ENCODE measurements at places on chromosomes 7 and 10.

- DNase-seq: no peak
These were observed 294.3 kb upstream of the KIAA1217 start for GRCh38 chr10:23914641-23915040.

DNA sequence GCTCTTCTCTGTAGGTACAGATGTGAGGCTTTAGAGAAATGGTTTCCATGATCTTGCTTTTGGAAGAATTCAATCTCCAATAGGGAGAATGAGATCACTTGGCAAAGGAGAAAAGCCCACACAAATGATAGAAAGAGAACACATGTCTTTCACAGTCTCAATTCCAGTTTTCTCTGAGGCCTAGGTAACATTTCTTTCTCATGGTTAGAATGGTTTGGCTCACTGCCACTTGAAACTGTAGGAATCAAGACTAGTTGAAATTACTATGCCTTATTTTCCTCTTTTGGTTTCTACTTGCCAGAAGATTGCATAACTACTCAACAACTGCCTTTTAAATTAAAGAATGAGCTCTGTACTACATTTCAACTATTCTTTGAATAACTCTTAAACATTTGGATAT lies 276.5 kb upstream of the TEX47 start:
- DNase-seq: peak; percentile 44

DNA sequence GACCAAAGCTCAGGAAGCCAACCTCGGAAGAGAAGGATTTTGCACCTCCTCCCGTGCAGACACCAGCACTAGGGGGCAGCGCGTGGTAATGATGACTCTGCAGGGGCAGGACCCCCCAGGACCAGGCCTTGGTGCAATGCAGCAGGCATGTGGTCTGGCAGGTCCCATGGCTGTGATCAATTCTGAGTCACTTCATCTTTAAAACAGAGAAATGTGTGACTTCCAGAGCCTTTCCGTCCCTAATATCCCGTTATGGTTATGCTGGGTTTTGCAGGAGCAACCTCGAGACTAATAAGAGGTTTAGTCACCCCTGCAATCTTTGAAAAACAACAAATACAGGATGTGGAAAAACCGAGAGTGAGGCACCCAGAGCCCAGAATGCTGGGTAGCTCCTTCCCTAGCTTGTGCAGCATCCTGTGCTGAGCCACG lies 30.2 kb upstream of the GJD4 start:
- peak; percentile 84 for DNase-seq

DNA sequence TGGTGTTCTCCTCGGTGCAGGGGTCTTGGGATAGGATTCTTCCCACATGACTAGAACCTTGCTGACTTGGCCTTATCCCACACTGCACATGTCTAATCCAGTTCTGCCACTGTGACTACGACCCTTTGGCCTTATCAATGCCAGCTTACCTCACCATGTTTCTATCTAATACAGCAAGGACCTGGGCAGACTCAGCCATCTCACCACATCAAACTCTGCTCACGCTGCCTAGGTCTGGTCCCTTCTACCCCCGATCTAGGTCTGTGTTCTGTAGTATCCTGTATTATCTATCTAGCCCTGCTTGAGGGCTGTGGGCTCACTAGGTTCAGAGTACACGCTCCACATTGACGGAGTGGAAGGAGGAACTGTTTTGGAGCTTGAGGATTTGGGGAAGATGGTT lies 282.4 kb downstream of the HPSE2 start:
- DNase-seq: no peak

DNA sequence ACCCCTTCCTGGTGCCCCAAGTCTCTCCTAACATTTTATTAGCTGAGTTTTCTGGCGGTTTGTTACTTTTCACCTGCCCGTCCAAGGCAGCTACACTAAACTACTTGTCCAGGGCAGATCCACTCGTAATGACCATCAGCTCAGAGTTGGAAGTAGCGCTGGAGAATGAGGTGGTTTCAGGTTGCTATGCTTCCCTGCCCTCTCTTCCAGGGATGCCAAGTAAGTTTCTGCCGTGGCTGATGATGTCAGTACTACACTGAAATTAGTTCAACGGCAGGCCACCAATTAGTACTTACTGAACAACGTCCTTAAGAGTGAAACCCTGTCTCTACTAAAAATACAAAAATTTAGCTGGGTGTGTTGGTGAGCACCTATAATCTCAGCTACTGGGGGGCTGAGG lies 55.2 kb downstream of the DIP2C start:
- peak; percentile 26 for DNase-seq

- DNase-seq: peak; percentile 34
These were observed 57.3 kb downstream of the INPP5F start for GRCh38 chr10:119782981-119783664.

DNA sequence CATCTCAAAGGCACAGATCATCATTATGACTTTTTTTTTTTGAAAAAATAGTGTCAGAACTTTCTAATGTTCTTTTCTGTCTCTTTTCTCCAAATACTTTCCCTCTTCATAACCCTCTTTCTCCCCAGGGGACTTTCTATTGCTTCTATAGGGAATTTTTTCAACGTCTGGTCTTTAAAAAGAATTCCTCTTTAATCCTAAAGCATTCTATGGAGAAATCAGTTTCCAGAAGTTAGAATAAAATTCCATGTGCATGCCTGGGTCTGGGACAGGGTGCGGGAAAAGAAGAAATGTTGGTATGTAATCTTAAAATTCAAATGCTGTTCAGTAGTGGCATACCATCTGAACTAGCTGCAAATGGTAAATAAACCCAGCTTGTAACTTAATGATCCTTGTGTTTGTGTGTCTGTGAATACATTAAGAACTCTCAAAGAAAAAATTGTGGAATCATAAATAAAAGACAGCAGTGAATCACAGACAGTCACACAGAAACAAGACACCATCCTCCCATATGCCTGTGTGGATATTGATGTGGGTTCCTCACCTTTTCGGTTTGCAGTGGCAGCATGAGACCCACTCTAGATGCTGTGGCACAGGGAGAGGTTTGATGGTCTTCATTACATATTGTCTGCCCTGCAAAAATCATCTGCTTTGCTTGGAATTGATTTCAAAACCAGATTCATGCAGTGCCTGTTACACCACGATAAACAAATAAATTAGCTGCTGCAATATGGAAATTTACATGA lies 374.7 kb upstream of the NRP1 start:
- peak; percentile 75 for DNase-seq

DNA sequence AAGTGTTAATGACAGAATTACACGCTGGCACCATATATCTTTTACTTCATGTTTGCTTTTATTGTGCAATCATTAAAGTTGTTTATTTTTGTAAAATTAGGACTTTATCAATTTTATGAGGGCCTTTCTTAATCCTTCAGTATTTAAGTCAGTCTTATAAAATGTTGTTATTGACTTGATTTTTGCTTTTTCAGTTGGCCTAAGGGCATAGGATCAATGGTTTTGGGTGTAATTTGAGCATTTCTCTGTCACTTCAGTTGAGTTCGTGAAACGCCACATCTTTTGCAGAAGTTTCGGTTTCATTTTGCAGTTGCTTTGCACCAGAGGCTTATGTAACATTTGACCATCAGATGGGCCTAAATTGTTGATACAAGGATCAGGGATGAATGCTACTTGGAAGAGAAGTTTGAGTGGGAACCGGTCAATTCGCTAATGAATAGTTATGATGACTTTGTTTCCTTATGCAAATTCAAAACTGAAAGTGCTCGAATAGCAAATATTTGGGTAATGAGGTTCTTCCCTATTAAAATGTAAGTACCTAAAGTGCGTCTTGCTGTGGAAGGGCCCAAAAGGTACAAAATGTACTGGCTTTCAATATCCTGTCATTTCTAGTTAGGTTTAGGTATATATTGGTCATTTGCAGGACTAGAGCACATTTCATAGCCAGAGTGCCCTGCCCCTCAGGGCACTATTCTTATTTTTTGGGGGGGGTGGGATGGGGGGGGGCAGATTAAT lies 340.9 kb downstream of the LRMDA start:
- no peak for DNase-seq

DNA sequence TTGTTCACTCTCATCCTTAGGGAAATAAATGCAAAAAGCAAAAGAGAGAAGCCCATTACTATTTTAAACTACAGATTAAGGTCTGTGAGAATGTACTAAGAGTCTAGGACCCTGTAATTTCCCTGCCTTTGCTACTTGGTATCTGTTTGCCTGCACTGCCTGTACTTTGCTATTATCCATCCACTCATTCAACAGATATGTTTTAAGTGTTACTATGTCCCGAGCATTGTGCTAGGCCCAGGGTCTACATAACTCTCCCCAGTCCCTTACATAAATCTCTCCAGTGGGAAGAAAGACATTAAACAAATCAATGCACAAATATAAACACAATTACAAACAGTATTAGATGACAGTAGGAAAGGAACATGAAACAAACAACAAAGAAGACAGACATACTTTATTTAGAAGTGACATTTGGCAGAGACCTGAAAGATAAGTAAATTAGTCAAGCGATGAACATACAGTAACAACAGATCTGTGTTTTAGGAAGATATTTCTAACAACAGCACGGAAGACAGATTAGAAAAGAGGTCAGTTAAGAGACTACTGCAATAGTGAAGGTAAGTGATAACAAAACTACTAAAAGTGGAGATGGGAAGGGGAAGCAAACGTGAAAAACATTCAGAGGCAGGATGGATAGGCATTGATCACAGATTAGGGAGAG lies 30.0 kb downstream of the ZNF800 start:
- no peak for DNase-seq

DNA sequence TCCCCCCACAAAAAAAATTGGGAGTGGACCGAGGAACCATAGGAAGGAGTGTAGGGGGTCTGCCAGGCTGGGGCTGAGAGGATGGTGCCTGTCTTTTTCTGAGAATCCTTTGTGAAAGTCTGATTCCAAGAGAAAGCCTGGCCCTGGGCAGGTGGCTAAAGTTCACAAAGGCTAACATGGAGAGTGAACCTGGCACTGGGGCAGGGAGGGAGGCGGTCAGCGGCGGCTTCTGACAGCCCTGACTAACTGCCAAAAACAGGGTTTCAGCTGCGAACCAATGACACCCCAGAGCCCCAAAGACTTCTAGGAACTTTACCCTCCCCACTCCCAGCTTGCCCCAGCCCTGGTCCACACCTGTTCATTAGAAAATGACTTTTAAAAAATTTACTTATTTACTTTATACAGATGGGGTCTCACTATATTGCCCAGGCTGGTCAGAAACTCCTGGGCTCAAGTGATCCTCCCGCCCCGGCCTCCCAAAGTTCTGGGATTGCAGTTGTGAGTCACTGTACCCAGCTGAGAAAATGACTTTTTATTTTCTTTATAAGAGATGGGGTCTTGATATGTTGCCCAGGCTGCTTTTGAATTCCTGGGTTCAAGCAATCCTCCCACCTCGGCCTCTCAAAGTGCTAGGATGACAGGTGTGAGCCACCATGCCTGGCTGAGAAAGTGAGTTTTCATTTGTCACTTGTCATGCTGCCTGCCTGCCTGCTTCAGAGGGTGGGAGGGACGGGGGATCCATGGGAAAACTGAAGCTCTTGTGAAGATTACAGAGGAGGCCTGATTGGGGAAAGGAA lies 61.0 kb upstream of the DUSP5 start:
- DNase-seq: no peak

- no peak for DNase-seq
These were observed 218.8 kb upstream of the CELF2 start for GRCh38 chr10:10798864-10799192.

- DNase-seq: no peak
These were observed 436.3 kb downstream of the SORCS1 start for GRCh38 chr10:106728232-106728631.

DNA sequence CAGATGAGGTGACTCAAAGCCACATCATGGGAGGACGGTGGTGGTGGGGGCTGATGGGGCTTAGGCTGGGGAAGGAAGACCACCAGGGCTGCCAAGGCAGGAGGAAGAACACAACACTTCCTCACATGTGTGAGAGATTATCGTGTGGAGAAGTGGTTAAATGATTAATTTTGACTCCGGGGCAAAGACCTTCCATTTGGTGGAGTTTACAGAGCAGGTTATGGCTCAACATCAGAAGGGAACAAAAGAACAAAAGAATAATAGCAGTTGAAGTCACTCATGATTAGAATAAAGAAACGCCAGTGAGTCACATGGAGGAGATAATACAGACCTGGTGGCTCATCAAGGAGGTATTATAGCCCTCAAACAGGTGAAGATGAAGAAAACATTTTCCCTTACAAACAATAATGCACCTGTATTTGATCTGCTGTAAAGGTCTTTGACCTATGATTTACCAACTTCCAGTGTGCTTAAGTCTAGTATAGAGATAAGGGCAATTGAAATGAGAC lies 170.1 kb downstream of the PKD1L1 start:
- DNase-seq: peak; percentile 75

- no peak for DNase-seq
These were observed 14.9 kb downstream of the KCNK18 start for GRCh38 chr10:117212176-117212575.

- DNase-seq: peak; percentile 90
These were observed 145.7 kb downstream of the REEP3 start for GRCh38 chr10:63666836-63667383.

DNA sequence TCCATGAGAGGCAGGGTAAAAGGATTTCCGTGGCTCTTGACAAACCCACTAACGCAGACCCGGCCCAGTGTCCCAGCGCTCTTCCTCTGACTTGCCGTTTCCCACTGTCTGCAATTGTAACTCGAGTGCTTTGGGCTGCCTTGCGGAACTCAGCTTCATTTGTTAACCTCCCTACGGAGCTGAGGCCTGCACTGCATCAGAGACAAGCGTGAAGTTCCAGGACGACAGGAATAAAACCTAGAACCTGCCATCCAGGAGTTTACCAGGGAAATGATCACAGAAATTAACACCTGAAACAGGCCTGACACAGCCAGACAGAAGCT lies 76.2 kb downstream of the SFMBT2 start:
- no peak for DNase-seq

DNA sequence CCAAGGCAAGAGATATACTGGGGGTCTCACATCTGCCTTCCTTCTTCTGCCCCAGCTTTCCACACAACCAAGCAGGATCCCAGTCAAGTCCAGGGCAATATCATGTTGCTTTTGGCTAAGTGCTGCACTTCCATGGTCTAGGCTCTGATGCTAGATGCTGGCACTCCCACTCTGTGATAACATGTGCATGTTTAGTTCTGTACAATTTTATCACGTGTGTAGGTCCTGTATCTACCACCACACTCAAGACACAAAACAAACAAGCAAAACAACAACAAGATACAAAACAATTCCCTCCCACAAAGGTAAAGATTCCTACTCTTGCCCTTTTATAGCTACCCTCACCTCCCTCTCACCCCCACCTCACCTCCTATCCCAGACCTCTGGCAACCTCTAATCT lies 105.6 kb upstream of the HABP2 start:
- no peak for DNase-seq

GRCh38 chr10:35961501-35961900 lies 319.4 kb upstream of the FZD8 start:
- DNase-seq: peak; percentile 43
